Thyroid gland (tissue), 4 donors: ENCODE measurements at places on chromosomes 4 and X. TPM values are rescaled to one million over a fixed set of nuclear protein-coding genes. Genes with fewer than 3 reads are reported as not detected.

Gene GSPT2
- total RNA-seq, result 7.4 TPM

Gene RNF150
- 10.2 TPM for total RNA-seq

Gene NLGN3
- total RNA-seq, result 0.46 TPM

Gene PAK3
- total RNA-seq, result 44.5 TPM

Gene DIPK2B
- total RNA-seq, result 23.8 TPM

Gene ATP2B3
- total RNA-seq, result not detected

Gene FMR1NB
- total RNA-seq, result 0.67 TPM

Gene IGSF1
- 21.6 TPM for total RNA-seq

Gene TBC1D9
- 15.8 TPM for total RNA-seq
